T-helper 22 cell (primary cell): ENCODE measurements at places on chromosomes 5 and 9.

- DNase-seq: no peak
Measured at GRCh38 chr5:36841677-36842076, 34.9 kb upstream of the NIPBL start.

- DNase-seq: no peak
Measured at GRCh38 chr5:1868886-1869475, 13.7 kb downstream of the IRX4 start.

DNA sequence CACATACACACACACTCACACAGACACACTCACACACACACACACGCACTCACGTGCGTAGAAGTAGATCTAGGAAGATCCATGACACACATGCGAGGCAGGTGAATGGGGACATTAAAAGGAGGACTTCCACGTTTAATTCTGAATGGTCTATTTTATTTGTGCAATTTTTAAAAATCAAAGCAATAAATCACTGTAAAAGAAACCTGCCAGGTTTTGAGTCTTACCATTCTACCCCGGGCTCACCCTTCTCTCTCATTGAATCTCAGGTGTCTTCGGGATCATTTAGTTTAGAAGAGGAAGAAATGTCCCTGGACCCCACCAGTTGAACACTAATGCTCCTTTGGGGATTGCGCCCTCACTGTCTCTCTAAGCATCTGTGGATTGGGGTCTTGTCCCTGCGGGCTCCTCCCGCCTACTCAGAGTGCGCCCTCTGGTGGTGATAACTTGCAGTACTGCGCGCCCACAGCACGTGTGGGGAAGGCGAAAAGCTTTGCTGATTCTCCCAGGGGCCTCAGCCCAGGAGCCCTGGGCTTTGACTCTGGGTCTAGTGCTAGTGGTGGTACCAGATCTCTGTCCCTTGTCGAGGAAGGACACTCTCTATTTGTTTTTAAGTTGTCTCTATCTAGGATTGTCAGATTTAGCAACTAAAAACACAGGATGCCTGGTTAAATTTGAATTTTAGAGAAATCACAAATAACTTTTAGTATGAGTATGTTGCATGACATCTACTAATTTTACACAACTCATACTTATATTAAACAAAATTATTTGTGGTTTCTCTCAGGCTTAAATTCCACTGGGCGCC lies 34.8 kb downstream of the BOD1 start:
- DNase-seq: no peak

- no peak for DNase-seq
Measured at GRCh38 chr5:116375926-116376325, 198.7 kb downstream of the SEMA6A start.

DNA sequence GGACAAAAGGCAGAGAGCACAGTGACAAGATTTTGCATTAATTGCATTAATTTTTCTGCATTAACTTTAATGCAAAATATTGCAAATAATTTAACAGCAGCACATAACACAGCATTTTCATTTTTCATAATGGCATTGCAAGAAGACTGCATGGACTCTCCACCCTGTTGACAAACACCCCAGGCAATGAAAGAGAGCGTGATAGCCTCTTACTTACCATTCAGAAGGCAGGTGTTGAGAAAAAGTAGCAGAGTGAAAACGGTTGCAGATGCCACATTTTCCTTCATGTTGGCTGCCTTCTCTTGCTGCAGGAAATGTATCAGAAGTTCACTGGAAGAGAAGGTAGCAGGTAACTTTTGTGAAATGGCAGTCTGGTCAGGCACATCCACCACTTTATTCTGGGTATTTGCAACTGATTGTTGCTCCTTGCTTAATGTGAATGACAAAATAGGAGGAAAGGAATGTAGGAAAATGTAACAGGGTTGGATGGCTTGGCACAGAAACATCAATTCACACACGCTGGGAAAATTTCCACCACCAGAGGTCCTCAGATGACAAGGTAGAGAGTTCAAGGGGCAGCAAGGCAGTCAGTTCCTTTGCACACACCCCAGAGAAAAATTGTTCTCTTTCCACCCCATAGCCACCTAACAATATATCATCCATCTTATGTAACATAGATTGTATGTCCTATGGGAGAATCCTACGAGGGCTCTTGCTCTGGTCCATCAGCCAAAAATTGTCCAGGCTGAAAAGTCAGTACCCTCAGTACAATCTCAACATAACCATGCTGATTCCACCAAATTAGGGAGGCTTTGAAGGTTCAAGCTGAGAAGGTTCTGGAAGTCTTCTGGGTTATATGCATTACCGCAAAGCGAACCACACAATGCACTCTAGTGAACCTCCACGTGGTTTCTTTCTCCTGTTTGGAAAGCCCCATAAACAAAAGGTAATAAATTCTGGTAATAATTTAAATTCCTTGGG lies 41.9 kb upstream of the AGXT2 start:
- peak; percentile 9 for DNase-seq

DNA sequence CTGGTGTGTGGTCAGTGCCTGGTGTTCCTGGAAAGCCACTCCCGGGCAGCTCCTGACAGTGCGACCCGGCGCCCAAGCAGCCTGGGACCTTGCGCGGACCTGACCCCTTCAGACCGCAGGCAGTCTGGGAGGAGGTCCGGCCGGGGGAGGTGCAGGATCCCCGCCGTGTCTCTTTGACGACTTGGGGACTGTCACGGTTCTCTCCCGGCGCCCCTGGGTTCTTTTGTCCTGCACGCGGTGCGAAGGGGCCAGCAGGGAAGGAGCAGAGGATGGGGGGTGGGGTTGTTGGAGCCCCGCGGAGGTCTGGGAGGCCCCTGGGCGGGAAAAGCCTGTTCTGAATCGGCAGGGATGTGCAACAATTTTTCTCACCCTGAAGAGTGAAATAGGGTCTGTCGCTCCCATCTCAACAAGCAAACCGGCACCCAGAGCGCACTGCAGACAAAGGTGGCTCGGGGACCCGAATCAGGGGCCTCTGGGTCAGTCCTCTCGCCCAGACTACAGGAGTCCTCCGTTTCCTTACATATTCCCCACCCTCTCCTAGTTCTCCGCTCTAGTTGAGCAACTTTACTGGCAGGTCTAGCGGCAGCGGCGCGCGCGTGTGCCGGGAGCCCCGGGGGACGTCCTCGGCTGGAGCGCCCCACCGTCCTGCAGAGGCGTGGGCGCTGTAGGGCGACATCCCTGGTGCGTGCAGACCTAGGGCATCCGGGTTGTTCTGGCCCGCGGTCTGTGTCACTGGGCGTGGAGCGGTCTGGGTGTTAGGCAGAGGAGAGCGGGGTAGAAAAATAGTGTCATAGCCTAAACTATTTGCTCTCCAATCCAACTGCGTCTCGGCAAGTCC lies 1.2 kb downstream of the VCAN start:
- DNase-seq: no peak

GRCh38 chr9:93114984-93115335 lies 18.9 kb downstream of the CARD19 start:
- DNase-seq: no peak

- no peak for DNase-seq
Measured at GRCh38 chr9:14485366-14485765, 171.4 kb upstream of the NFIB start.

DNA sequence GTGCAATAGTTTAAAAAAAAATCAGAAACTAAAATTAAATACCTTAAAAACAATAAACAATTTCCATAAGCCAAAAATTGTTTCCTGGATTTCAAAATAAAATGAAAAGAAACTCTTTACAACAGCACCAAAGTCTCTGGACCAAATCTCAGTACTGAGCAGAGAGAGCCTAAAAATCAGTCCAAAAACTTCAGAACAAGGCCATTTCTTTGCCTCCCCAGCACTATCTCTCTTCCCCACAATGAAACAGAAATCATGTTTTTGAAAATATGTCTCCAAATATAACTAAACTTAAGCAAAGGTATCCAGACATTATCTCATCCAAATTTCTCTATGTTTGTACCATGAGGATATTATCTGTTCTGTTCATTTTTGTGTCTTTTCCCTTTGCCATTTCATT lies 1.0 kb downstream of the FREM1 start:
- DNase-seq: no peak

DNA sequence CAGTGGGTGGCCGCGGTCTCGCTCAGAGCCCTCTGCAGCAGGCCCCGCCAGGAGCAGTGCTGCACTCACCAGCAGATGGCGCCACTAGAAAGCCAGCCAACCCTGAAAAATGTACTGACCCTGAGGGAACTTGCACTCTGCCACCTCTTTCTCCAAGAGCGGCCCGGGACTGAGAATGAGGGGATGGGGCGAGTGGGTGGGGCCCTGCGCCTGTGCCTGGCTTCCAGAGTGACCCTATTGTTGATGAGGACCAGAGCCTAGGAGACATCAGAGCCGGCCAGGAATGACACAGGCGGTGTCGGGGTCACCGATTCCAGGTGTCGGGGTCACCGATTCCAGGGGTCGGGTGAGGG lies 2.9 kb upstream of the IL17B start:
- peak; percentile 8 for DNase-seq

- DNase-seq: no peak
Measured at GRCh38 chr9:2622461-2623287, 1.1 kb downstream of the VLDLR start.

DNA sequence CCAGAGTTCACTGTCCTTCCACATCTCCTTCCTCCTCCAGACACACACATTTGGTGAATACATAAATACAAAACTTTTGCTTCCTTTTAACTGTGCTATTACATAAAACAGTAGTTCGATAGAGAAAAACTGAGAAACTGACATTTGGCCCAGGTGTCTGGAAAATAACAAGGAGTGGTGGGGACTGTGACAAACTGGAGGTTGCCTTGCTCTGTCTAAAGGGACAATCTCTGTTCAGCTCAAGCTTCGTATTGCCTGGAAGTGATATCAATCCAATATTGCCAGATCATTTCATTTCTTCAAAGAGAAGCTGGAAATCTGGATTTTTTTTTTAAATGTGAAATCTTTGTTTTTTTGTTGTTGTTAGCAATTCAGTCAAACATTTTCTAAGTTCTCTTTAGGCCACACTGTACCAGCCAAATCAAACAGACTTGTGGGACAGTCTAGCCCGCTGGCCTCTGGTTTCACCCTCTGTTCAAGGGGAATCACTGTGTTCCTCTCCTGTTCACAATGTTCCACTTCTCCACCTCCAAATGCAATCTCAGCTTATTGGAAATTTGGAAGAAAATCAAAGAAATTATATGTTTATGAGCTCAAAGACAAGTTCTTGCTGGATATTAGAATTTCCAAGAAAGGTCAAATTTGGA lies 612.5 kb downstream of the KIF4B start:
- DNase-seq: no peak

DNA sequence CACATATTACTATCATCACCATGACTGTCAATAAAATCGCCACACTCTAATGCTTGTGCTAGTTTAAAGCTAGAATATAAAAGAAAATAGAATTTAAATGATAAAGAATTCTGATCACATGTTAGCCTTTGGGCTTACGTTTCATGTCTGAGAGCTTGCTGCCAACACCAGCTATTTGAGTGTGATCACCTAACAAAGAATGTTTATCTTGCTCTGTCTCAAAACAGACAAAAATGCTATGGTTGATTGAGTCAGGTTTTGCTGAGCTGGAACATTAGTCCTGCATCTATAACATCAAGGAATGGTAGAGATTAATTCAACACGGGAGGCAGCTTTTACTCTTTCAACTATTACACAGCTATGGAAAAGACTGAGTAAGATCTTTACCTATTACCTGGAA lies 50.7 kb downstream of the MSX2 start:
- no peak for DNase-seq

DNA sequence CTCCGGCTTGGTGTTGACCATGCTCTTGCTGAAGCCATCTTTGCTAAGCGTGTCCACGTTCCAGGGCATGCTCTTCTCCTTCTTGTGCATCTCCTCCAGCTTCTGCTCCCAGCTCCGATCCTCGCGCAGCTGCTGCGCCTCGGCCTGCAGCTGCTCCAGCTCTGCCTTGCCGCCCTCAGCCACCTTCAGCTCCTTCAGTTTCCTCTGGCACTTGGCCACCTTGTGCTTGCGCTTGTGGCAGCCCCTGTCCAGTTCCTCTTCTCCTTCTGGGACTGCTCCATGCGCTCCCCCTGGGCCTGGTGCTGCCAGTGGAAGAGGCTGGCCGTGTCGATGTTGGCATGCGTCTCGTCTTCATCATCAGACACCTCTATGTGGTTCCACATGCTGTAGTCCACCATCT lies 128.3 kb upstream of the CLINT1 start:
- no peak for DNase-seq

GRCh38 chr9:26326563-26326962 lies 566.0 kb downstream of the CAAP1 start:
- DNase-seq: no peak

DNA sequence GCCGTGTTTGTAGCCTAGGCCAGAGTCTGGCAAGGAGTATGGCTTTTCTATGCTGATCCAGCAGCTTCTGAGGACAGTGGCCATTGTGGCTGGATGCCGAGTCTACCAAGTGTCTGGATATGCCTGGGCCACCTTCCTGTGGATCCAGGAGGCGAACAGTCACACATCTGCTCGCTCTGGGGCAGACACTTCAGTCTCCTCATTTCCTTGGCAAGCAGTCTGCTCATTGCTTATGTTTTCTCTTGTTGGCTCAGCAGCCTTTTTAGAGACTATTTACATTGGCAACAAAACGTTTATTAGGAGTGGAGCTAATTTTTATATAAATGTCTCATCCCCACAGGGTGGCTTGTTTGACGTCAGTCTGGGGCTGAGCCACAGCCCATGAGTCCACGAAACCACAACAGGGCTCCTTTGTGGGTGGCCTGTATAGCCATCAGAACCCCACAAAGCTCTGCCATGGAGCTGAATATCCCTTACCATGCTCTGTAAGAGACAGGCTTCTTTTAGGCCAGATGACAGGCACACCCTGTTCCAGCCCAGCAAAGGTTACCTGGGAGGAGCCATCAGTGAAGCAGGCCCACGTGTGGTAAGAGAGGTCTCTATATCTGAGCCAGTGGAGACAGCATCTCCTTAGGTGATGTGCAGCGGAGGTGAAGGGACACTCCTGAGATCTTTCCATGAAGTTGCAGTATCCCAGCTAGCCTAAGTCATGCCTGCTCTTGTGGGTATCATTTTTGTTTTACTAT lies 221.7 kb downstream of the DIRAS2 start:
- no peak for DNase-seq

GRCh38 chr5:95081982-95082381 lies 202.9 kb downstream of the MCTP1 start:
- no peak for DNase-seq

DNA sequence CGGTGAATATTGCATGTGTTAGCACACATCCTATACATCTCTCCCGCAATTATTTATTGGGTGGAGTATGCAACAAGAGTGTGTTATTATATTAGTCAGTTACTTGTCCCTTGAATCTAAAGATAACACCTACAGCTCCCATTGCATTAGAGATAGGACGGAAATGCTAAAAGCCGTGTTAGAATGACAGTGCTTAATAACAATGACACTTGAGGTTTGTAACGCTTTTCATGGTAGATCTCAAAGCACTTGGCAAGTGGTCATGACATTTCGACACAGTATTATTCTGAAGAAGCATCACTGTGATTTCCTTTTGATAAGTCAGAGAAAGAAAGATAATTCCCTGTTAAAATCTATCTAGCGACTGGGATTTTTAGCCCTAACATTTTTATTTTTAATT lies 33.4 kb upstream of the TRIO start:
- no peak for DNase-seq

DNA sequence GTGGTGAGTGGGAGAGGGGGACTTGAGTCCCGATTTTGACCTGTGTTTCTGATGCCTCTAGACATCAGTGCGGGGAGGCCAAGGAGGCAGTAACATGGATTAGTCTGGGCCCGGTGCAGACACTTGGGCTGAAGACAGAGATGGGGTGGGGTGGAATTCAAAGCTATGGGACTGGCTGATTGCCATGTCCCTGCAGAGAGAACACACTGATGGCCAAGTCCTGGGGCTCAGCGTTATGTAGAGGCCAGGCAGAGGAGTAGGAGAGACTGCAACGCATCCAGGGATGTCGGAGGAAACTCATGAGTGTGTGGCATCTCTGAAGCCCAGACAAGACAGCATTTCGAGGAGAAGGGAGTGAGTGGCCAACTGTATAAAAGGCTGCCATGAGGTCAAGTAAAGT lies 30.1 kb downstream of the PSD2 start:
- no peak for DNase-seq
